ENCODE measurements at places on chromosomes 12 and 14.

DNA sequence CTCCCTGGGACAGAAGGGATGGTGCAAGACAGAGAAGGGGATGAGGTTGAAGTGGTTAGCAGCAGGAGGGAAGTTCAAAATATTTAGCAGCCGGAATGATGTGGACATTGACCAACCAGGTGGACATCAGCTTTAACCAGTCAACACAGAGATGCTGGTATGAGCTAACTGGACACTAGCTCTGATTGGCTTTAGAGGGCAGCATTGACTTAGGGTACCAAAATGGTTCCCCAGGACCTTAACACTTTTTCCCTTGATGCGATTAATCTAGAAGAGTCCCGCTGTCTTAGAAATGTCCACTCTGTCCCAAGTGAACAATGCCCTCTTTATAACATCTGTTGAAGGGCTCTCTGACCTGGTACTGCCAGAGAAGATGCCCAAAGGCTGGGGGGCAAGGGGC is 134.0 kb upstream of the GSC start:
- no peak for DNase-seq

DNA sequence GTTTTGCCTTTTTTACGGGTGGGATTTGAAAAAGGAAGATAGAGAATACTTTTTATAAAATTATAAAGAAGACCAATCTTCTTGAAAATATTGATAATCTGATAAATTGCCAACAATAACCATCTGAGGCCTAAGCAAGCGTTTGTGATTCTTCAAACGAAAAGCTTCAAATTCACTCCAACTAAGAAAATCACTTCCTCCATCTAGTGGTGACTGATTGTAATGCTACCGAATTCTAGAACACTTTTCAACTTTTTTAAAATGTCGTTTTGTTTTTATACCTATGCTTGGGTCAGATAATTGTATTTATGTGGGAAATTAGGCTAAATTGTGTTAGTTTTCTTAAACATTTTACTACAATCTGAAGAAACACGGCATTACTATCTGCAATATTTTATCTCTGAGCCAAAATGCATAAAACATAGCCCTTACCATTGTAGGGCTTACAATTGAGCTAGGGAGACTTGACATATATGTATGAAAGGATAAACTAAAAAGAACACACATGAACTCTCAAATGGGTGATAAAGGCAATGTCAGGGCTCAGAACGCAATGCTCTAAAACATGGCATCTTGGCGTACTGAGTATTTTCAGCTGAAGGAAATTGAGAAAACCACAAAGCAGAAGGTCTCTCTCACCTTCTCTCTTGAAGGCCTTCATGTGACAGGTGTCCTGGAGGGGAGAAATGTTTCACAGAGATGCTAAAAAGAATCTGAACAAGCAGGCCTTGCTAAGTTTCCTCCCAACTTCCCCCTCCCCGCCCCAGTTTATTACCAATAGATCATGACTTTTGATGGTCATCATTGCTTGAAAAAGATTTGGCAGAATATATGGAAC is 36.8 kb upstream of the G2E3 start:
- peak; percentile 69 for DNase-seq

DNA sequence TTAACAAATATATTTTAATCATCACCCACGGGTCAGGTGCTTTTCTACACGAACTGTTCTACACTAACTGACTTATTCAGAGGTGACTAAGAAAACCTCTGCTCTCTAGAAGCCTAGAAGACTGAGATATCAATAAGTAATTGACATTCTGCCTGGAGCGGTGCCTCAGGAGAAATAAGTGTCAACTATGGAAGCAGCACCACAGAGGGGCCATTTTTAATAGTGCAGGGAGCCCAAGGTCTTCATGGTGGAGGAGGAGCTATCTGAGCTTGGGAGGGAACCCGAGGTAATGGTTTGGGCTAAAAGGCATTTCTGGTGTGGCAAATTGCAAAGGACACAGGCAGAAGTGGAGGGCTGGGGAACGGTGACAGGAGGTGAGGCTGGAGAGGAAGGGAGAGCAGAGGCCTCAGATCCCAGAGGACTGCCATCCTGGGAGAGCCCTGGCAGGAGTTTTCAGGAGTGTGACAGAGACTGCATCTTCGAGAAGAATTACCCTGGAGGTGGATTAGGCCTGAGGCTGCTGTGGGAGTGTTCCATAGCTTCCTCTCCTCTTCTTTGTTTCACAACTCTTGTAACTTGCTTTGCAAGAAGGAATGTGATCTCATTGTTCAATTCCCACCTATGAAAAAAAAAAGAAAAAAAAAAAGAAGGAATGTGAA is 123.1 kb downstream of the NPAS3 start:
- peak; percentile 46 for DNase-seq

- no peak for DNase-seq
These were observed 10.9 kb downstream of the PLEKHD1 start for GRCh38 chr14:69495341-69495921.

DNA sequence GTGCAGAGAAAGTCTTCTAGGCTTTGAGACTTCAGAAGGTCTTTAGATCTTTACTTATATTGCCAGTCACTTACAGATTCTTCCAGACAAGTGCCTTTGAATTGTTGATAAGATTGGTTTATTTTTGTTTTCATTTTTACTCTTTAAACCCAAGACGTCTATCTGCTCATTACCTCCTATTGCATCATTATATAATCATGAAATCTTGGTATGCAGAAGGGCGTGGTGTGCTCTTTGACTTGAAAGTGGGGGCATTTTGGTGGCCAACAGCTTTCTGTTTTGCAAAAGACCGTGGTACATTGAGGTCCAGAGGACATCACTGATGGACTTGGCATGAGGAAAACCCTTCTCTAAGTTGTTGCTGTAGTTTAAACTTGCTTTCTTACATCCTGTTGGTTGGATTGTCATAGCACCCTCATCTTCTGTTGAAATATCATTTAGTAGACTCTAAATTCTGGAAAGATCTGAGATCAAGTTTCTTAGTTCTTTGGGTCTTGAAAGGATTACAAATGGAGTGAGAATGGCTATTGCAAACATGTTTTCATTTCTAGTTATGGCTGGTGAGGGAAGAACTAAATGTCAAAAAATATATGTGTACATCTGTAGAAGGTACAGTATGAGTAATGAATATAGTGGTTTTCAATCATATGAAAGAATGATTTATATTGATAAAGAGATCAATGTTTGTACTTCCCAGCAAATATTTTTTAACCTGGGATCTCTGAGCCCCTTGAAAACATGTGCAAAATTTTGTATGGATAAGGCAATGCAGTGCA is 441.8 kb downstream of the NRXN3 start:
- DNase-seq = no peak

DNA sequence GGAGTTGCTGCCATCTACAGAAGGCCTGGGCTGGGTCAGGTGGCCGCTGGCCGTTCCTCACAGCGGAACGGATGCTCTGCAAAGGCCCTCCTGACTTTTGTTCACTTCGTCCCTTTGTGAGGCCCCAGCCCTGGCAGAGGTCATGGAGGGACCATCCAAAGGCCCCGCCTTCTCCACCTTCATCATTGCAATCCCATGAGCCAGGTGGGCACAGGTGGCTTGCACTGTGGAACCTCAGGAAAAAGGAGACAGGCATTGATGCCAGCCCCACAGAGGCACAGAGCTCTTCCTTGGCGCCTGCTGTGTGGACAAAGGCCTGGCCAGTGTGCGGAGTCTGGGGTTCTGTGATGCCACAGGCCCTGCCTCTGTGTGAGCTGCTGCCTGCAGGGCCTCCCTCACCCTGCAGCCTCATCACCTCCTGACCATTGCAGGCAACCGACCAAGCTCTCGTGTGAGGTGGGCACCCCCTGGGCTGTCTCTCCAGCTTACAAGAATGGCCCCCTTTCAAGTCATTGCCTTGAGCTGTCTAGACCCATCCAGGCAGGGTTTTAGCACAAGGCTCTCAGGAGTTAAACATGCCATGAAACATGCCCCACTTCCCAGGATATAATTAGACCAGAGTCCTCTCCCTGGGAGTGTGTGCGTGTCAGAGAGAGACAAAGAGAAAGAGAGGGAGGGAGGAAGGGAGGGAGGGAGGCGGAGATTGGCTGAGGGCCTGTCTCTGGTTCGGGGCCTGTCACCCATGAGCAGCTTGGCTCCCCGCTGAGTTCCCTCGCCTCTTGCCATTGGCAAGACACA is 19.3 kb downstream of the NFKBIA start:
- DNase-seq = peak; percentile 90

DNA sequence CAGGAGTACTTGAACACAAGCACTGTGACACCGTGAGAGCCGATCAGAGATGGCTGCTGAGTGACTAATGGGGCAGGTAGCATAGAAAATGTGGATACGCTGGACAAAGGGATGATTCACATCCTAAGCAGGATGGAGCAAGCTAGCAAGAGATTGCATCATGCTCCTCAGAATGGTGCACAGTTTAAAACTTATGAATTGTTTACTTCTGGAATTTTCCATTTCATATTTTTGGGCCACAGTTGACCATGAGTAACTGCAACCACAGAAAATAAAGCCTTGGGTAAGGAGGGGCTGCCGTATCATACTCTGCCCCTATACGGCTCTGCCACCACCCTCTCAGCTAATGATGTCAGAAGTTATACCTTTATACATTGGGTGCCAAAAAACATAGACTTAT is 23.3 kb upstream of the MARK3 start:
- DNase-seq = peak; percentile 99

- peak; percentile 22 for DNase-seq
These were observed 57.0 kb downstream of the NCOR2 start for GRCh38 chr12:124510301-124510970.

DNA sequence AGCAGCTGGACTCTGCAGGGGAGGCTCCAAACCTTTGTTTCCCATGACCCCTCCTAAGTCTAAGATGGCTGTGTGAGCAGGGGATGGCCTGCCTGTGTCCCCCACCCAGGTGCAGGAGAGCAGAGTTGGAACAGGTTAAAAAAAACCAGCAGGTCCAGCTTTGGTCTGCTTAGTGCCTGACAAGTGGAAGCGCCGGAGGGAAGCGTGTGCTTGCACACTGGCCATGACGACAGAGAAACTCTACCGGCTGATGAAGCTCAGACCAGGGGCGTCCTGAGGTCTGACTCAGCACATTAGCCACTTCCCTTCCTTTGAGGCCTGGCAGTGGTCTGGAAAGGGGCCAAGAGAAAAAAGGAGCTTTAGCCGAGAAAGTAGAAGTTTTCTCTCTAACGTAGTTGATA is 280.1 kb downstream of the VRK1 start:
- peak; percentile 22 for DNase-seq

DNA sequence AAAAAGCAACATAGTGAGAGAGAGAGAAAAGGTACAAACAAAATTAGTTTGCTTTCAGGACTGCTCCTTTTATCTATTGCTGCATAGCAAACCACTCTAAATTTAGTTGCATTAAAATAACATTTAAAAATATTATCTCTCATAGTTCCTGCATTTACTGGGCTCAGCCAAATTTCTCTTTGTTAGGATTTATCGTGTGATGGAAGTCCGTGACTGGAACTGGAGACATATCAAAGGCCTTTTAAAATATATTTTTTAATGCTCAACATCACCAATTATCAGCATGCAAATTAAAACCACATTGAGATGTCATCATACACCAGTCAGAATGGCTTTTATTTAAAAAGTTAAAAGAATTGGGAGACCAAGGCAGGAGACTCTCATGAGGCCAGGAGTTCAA is 107.6 kb upstream of the SYT1 start:
- no peak for DNase-seq

Data from cardiac fibroblast (primary cell).